ENCODE measurements at places on chromosomes 7 and 10.

DNA sequence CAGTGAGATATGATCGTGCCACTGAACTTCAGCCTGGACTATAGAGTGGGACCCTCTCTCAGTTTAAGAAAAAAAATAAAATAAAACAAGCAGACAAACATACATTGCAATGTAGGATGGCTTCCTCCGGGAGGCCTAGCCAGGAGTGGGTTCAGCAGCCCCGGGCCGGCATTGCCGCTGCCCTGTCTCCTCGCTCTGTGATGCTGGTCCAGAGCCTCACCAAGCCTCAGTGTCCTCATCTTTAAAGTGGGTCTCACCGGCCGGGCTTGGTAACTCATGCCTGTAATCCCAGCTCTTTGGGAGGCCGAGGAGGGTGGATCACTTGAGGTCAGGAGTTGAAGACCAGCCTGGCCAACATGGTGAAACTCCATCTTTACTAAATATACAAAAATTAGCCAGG, 71.6 kb downstream of the PTPRE start:
- no peak for DNase-seq

DNA sequence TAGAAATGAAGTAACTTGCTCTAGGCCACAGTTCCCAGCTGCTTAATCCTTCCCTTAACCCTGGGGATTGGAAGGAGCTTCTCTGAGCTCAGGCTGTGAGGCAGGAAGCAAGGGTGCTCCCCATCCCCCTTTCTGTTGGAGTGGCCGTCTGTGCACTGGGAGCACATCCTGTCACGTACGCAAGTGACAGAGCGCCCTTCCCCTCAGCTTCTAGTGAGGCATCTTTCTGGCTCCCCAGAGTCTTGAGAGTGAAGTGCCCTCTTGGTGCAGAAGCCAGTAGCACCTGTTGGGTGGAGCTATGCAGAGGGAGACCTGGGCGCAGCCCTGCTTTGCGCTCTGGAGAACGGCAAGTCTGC, 47.8 kb downstream of the SHH start:
- peak; percentile 65 for DNase-seq

DNA sequence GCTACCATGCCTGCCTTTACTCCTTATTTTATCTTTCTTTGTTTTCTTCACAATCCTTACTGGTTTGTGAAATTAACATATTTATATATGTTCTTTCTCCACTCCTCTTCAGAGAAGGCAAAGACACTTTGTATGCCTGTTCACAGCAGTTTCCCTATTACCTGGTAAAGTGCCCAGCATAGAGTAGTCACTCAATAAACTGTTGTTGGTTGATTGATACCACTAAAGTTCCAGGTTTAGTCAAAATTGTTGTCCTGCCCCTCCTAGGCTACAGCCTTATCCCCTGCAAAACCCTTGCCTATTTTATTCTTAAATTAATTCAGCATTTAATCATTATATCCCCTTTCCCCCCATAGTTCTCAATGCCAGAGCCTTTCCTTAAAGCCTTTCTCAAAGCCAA, 76.1 kb downstream of the POLL start:
- no peak for DNase-seq

GRCh38 chr7:82167558-82168314, 275.8 kb downstream of the CACNA2D1 start:
- DNase-seq = no peak

GRCh38 chr7:66380272-66380888, 175.2 kb downstream of the TPST1 start:
- no peak for DNase-seq

- peak; percentile 33 for DNase-seq
Measured at GRCh38 chr7:45088821-45089340, at the start of gene NACAD. NACAD (minus strand) TSS chr7:45088969; CDS start chr7:45088894, 75 bp downstream.

- DNase-seq = no peak
Measured at GRCh38 chr7:106914018-106914607, 49.0 kb downstream of the PIK3CG start.

GRCh38 chr10:130745821-130746220, 565.7 kb downstream of the TCERG1L start:
- no peak for DNase-seq

DNA sequence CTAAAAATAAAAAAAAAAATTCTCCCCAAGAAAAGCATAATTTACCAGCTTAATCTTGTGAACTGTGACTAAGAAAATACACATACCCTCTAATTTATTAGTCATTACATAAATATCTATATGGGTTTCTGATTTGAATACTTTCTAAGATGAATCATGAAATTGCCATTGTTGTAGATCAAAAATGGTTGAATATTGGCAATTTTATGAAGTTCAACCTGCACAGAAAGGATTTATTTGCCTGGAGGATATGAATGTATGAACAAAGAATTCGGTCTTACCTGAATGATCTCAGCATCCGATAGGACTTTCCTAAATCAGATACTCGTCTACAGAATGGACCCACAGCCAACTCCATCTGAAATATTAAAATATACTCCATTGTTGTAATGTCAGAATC, 61.5 kb downstream of the HBP1 start:
- DNase-seq = no peak

GRCh38 chr7:80480566-80480965, 31.3 kb downstream of the GNAT3 start:
- DNase-seq = no peak

DNA sequence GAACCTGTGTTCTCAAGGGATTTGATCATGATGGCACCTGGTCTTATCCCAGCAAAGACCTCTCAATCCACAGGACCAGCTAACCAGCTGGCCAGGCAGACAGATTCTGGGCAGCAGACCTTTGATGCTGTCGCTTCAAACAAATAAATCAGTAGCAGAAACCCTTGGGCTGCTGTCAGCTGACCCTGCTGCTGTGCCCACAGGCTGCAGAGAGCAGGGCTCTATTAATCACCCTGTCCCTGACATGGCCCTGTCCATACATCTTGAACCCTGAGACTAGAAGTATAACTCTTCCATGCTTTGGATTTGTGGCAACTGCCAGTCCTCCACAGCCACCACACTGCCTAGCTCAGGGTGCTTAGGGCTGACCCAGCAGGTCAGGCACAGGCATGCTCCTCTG, 244.1 kb upstream of the PODXL start:
- DNase-seq = no peak

DNA sequence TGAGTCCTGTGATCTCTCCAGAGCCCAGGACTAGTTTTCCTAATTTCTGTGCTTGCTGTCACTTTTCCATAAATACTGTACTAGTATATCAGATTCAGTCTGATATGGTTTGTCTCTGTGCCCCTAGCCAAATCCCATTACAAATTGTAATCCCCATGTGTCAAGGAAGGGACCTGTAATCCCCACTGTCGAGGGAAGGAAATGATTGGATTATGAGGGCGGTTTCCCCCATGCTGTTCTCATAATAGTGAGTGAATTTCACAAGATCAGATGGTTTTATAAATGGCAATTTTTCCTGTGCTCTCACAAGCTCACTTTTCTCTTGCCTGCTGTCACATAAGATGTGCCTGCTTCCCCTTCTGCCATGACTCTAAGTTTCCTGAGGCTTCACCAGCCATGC, 54.8 kb upstream of the IFRD1 start:
- DNase-seq = no peak

DNA sequence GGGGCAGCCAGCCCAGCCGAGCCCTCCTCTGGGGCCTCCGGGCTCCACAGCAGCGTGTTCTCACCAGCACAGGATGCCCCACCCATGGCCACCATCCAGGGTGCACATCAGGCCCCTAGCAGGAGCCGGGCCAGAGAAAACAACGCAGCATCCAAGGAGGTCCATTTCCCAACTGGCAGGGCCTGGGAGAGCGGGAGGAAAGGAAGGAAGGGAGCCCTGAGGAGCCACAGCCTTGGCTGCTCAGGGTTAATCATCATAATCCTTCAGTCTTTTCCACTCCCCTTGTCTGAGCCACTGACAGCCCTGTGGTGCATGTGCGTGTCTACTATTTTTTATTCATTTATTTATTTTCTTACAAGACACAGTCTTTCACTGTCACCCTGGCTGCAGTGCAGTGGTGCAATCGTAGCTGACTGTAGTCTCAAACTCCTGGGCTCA, 3.6 kb downstream of the PLAC9 start:
- DNase-seq = no peak

- no peak for DNase-seq
Measured at GRCh38 chr10:132391676-132392020, 5.4 kb upstream of the PWWP2B start.

DNA sequence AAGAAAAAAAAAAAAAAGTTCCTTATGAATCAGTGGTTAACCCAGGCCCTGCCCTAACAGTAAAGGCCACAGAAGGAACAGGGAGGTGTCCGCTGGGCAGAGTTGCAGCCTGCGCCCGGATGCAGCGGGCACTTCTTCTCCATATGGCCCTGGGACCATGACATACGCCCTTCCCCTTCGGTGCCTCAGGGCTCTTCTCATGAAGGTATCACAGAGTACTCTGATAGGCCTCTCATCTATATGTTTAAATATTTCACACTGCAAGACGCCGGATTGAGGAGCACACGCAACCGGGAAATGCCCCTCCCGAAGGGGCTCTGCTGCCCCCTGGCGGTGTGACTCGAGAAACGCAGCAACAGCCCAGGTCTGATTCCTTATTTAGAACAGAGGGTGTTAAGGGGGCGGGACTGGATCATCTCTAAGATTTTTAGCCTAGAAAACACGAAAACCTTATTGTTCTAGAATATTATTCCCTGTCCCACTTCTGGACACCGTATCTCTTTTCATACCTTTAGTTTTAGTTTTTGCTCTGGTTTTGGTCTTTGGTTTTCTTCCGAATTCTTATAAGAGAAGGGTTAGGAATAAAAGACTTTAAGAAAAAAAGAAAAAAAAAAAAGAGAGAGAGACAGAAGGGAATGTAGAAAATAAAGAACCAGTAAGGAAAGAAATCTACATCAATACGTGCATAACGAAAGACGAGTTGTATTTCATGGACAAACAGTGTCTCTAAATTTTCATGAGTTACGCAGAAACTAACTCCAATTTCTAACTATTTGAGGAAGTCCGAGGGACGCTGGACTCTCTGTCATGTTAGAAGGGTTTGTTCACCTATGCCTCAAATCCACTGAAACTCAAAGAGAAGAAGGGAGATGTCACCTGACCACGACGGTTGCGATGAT, 12.0 kb downstream of the DAGLB start:
- DNase-seq = peak; percentile 93

DNA sequence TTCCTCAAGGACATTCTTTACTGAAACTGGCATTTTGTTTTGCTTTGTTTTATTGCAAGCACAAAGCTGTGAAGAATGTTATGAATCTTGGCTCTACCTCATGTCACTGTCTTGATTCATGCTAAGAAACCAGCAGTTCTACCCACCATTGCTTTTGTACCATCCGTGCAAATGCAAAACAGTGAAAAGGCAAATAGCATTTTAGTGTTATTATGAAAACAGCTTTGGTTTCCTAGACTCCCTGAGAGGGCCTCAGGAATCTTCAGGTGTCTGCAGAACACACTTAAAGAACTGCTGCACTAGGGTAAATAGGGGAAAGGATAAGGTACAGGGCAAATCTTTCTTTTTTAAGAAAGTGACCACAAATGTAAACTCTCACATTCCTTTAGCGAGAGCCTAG, 318.9 kb downstream of the AHR start:
- DNase-seq = no peak

DNA sequence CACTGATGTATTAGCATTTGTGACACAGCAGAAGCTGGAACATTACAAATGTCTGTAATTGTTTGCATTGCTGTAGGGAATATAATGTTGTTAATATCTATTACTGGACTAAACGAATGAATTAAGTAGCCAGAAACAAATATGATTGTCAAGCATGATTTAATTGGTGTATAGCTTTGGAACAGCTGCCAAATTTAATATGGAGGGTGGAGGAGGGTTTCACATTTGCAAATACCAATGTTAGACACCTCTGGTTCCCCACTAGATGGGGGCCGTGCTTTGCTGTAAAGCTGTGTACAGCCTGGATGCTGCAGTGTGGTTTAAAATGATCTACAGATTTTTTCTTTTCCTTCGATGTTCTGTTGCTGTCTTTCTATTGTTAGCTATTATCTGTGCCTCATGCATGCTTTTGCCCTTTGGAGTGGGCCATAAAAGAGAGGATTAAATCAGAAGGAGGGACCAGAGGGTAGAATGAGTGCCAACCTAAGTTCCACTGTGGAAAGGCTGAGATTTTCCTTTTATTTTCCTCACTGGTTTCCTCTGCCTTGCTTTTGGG, 23.1 kb downstream of the DNAJB9 start:
- no peak for DNase-seq

GRCh38 chr10:79262959-79263746, 84.1 kb upstream of the PPIF start:
- no peak for DNase-seq

GRCh38 chr10:104259456-104259855, 4.8 kb downstream of the GSTO1 start:
- no peak for DNase-seq

GRCh38 chr7:133822868-133823552, 304.1 kb upstream of the LRGUK start:
- DNase-seq = no peak

- DNase-seq = no peak
Measured at GRCh38 chr7:75818472-75818871, 4.9 kb upstream of the CCL24 start.

- DNase-seq = no peak
Measured at GRCh38 chr10:52443419-52444388, 129.6 kb downstream of the DKK1 start.

- DNase-seq = no peak
Measured at GRCh38 chr7:80623503-80624252, 14.8 kb upstream of the CD36 start.

DNA sequence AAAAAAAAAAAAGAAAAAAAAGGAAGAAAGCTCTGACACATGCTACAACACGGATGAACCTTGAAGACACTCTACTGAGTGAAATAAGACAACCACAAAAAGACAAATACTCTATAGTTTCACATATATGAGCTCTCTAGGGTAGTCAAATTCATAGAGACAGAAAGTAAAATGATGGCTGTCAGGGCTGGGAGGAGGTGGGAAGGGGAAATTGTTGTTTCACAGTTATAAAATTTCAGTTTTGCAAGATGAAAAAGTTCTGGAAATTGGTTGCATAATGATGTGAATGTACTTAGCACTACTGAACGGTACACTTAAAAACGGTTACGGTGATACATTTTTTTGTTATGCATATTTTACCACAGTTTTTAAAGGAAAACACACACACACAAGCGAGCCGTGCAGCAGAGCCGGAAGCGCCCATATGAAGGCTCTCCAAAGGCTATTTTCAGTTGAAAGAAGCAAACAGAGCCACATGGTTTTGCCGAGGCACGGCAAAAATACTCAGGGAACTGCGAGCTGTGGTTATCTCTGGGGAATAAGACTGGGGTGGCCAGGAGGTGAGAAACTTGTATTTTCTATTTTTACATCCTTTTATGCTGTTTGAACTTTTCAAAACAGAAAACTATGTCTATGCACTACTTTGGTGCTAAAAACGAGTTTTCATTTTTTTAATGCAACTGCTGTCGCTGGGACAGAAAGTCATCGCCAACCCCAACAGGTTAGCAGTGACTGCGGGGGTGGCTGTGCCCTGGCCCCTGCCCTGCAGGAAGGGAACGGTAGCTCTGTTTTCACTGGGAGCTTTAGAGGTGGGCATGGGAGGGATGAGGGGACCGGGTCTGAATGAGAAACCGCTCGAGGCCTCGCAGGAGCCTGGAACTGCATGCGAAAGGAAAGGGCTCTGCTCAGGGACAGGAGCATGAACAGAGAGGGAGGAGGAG, 132.9 kb downstream of the OAT start:
- DNase-seq = no peak

GRCh38 chr7:87154569-87154968, 2.3 kb downstream of the DMTF1 start:
- no peak for DNase-seq

GRCh38 chr10:19111501-19112267, 63.1 kb downstream of the MALRD1 start:
- no peak for DNase-seq

- DNase-seq = no peak
Measured at GRCh38 chr7:105874055-105874454, 2.3 kb downstream of the ATXN7L1 start.
